GM18507 (cell line): ENCODE measurements at places on chromosomes 6 and 20.
A peak's percentile ranks its signal among the peaks of the same experiment; 100 is the strongest.

- DNase-seq, result no peak
Measured at GRCh38 chr6:85798931-85799652, 156.4 kb upstream of the SYNCRIP start.

- DNase-seq, result no peak
Measured at GRCh38 chr20:63360850-63361518, at the start of gene CHRNA4. Gene CHRNA4, minus strand, starts transcription at chr20:63361349. Its CDS starts 184 bp downstream, at chr20:63361165.

DNA sequence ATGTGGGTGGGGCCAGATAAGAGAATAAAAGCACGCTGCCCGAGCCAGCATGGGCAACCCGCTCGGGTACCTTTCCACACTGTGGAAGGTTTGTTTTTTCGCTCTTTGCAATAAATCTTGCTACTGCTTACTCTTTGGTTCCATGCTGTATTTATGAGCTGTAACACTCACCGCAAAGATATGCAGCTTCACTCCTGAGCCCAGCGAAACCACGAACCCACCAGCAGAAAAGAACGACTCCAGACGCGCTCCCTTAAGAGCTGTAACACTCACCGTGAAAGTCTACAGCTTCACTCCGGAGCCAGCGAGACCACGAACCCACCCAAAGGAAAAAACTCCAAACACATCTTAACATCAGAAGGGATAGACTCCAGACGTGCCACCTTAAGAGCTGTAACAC is 76.7 kb downstream of the TFAP2A start:
- DNase-seq, result no peak

GRCh38 chr20:47421076-47421475 is 64.6 kb upstream of the ZMYND8 start:
- no peak for DNase-seq

DNA sequence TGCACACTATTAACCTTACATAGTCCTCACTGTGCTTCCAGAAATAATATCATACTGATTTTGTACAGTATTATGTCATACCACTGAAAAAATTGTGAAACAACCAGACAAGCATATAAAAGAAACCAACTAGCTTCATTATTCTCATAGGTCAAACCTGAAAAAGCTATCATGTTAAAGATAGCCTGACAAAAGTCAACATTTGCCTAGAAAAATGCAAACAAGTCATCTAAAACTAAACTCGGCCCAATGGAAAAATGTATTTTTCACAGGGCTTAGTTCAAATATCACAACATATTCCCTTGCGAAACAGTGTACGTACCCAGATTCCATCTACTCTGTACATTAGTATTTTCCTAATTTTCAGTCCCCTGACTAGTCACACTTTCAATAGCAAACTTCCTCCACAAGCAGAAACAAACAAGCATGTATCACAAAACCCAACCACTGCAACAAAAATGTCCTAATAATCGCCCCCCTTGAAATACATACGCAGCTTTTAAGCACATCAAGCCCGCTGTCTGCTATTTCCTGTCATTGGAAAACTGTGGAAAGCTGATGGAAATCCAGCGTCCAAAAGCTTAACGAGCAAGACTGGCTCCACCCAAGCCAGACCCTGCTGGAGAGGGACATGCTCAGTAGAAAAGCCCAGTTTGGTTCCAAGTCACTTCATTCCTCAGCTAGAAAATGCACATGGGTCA is 93.1 kb downstream of the EPB41L2 start:
- DNase-seq, result no peak

- no peak for DNase-seq
Measured at GRCh38 chr6:50699051-50699775, 14.1 kb upstream of the TFAP2D start.

DNA sequence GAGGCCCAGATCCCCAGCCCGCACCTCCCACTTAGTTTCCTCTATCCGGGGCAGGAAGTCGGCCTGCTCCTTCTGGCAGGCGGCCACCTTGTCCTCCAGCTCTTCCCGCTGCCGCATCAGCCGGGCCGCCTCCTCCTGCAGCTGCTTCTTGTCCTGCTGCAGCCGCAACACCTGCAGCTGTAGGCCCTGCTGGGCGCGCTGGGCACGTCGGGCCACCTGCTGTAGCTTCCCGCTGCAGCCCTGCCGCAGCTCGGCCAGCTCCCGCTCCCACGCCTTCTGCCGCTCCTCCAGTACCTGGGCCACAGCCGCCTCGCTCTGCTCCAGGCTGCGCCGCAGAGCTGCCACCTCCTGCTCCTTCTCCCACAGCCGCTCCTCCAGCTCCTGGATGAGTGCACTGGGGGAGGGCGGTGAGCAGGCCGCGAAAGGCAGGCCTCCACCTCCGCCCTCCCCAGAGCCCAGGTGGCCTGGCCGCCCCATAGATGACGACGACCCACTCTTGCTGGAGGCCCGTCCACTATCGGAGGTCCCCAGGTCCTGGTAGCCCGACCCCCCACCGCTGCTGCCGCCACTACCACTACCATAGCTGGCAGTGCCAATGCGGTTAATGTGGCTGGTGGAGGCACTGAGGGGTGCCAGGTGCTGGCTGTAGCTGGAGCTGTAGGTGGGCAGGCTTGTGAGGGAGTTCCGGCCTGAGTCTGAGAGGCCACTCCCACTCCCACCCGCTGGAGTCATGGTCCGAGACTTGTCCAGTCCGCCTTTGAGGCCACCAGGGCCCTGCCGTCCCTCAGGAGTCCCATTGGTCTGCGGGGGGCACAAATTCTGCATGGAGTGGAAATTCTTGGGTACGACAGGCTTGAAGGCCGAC is 6.0 kb upstream of the FASTKD5 start:
- DNase-seq, result no peak

DNA sequence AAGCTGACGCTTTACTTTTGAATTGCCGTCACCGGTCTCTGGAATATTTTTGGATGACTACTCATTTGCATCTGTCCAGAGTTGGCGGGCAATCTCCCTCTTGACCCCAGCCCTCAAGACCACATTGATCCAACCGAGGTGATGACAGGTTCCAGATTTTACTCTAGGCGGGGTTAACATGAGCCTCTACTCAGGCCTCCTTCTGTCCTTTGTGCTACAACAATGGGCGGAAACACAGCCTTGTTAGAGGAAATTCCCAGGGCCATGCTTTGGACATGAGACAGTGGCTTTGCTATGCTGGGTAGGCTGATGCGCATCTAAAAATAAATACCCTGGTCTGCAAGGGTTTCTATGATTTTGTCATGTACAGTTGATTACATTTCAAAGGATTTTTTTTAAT is 27.0 kb upstream of the ADGRF5 start:
- DNase-seq, result no peak

- DNase-seq, result no peak
Measured at GRCh38 chr6:35564733-35565132, 52.0 kb upstream of the TULP1 start.

- no peak for DNase-seq
Measured at GRCh38 chr6:131197716-131198115, 62.4 kb downstream of the AKAP7 start.

GRCh38 chr6:148464319-148465010 is 121.8 kb downstream of the SASH1 start:
- peak; percentile 8 for DNase-seq

- no peak for DNase-seq
Measured at GRCh38 chr20:53706466-53707370, 113.1 kb upstream of the ZNF217 start.

DNA sequence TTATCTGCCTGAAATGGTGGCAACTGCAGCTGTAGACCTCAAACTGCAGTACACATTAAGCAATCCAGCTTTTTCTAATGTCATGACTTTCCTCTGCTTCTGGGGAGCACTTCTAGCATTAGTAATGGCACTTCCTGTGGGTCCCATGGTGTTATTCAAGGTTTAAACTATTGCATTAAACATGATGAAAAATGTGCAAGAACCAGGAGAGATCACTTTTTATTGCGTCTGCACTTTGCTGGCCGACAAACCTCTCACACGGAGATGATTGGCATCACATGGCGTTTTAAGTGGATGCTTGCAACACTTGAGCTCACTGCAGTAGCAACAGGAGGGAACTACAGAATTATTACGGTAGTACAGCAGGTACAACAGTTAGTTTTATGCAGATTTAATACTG is 148.4 kb downstream of the HIVEP2 start:
- no peak for DNase-seq

DNA sequence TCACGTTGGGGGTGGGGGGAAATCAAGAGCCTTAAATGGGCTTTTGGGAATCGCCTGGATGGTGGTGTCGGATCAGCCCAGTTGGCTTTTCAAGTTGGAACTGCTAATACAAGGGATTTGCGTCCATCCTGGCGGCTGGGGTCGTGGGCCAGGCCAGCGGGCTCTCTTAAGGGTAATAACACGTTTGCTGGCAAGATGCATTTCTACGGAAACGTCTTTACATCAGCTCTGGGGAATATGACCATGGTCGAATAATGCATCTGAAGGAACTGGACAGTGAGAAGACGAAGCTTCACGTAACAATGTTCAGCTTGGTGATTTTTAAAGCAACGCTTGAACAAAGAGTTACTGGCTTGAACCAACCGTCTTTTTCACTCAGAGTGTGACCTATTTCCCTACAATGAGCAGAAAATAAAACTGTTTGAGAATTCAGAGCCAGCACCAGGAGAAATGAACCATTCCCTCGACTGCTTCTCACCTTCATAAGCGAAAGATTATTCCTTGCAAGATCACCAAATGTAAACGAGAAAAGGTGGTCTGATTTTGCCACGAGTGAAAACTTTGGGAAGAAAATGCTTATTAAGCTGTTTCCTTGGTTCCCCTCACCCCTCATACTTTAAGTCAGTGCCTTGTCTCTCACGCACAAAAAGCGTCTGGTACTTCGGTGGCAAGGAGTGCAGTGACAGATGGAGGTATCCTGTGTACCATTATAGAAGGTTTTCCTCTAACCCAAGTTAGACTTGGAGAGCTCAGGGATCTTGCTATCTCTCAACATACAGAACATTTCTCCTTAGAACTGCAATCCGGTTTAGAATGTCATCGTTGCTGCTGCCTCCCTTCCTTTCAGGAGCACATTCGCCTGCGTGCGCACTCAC is 1.4 kb upstream of the MARCKS start:
- DNase-seq, result no peak

DNA sequence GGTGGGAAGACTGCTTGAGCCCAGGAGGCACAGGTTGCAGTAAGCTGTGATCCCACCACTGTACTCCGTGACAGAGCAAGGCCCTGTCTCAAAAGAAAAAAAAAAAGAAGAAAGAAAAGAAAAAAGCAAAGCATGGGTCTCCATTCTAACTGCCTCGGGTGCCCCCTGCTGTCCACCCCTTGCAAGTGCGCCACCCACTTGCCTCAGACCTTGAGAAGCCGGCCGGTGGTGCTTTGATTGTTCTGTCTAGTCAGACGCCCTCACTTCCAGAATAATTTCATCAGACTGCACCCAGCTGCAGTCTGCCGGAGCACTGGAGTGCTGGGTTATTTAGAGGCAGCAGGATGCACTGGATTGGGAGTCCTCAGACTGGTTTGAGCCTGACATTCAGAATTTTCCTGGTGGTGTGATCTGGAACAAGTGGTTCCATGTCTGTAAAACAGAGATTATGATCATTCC is 17.6 kb upstream of the TM9SF4 start:
- DNase-seq, result peak; percentile 30

DNA sequence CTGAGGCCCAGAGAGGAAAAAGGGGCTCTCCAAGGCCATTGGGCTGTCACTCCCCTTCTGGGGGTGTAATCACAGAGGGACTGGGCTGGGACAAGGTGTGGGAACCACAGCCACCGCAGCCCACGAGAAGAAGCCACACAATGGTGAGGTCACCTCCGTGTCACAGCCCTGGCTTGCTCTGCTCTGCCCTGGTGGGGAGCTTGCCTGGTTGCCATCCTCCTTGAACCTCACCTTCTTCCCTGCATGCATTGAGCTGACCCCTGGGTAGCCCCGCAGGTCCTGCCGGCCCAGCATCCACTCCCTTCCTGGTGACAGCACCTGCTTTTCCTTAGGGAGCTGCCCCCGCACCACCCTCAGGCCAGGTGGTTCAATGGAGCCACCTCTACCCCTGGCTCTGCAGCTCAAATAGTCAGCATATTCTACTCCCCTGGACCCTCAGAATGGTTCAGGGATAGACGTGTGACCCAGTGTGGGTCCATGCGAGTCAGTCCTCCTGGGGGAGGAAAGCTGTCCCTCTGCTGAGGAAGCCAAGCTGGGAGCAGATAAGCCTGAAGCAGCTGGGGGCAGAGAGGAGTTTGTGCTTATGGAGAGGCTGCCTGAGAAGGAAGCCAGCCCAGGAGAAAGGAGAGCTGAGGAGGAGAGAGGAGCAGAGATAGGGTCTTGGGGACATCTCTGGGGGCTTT is 21.3 kb downstream of the RBM38 start:
- DNase-seq, result no peak

DNA sequence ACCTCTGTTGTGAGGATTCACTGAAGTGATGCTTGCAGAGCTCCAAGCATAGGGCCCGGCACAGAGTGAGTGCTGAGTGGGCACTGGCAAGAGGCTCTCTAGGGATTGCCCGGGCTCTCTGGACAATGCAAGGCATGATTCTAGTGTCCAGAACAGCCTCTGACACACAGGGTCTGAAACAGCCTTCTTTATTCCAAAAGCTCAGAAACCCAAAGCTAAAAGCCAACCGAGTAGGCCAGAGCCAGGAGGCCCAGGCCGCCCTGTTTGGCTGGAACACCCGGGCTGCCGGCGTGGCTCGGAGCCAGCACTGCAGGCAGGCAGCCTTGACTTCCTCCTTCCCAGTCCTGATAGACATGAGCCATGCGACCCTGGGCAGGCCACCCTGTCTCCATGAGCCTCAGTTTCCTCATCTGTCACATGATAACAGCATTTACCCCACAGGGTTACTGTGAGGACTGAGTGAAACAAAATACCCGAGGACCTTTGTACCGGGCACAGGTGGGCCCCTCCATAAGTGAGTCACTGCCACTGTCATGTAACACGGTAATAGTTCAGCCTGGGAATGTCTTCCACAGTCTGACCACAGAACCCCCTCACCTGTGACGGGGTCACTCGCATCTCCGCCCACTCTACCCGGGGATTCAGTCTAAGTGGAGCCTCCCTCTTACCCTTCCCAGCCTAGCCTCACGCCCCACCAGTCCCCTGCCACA is 51.5 kb downstream of the PTPRT start:
- no peak for DNase-seq

- DNase-seq, result no peak
Measured at GRCh38 chr6:20918868-20919267, 384.6 kb downstream of the CDKAL1 start.

DNA sequence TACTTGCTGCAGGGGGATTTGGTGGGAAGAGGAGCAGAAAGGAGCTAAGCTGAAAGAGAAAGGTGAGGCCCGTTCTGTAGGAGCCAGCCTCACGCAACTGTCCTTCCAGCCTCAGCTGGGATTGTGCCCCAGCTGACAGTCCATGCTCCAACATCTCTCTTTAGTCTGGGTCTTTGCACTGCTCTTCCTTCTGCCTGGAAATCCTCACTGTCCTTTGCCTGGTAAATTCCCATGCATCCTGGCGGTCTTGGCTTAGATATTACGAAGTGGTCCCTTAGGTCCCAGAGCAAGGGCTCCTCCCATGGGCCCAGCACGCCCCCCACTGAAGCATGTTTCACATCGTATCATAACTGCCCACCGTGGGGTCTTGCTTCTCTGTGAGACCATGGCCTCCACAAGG is 52.2 kb downstream of the FGD2 start:
- DNase-seq, result no peak

GRCh38 chr6:1613688-1614447 is 4.2 kb downstream of the FOXC1 start:
- DNase-seq, result no peak

GRCh38 chr6:169084067-169084466 is 169.6 kb downstream of the THBS2 start:
- DNase-seq, result no peak
